ENCODE measurements at places on chromosomes 11 and 22. TPM values are rescaled to one million over a fixed set of nuclear protein-coding genes. Genes with fewer than 3 reads are reported as not detected.

GRCh38 chr11:123100379-123101085 lies 38.6 kb upstream of the HSPA8 start:
- DNase-seq, result no peak

MMP12 gene
- total RNA-seq, result not detected

CKAP5 gene
- 83.3 TPM for total RNA-seq

GRCh38 chr11:96520939-96521338 lies 131.1 kb downstream of the JRKL start:
- DNase-seq, result no peak

- DNase-seq, result peak; percentile 73
These were observed 10.2 kb upstream of the LRRC32 start for GRCh38 chr11:76680518-76681425.

DNA sequence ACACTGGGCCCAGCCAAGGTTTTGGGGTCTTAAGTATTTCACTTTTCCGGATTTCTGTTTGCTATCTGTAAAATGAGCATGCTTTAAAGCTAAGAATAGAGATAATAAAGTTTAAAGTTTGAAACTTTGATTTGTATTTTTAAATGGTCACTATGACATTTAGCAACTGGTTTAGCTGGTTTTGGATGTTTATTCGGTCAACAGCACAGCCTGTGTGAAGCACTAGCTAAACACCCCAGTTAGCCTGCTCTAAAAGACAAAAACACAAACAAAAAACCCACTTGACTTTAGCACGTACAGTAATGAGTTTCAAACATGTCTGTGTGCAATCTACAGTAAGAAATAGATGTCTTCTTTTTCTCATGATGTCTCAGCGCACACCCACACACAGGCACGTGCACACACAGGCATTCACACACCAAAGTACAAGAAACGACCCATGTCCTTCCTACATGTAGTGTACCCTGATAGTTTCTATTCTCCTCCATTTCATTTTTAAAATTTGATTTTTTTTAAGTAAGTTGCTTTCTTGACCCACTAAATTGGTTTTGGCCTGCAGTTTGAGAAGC lies 29.4 kb downstream of the SLC1A2 start:
- no peak for DNase-seq

- DNase-seq, result no peak
These were observed 109.9 kb downstream of the MICAL3 start for GRCh38 chr22:17914474-17914873.

DNA sequence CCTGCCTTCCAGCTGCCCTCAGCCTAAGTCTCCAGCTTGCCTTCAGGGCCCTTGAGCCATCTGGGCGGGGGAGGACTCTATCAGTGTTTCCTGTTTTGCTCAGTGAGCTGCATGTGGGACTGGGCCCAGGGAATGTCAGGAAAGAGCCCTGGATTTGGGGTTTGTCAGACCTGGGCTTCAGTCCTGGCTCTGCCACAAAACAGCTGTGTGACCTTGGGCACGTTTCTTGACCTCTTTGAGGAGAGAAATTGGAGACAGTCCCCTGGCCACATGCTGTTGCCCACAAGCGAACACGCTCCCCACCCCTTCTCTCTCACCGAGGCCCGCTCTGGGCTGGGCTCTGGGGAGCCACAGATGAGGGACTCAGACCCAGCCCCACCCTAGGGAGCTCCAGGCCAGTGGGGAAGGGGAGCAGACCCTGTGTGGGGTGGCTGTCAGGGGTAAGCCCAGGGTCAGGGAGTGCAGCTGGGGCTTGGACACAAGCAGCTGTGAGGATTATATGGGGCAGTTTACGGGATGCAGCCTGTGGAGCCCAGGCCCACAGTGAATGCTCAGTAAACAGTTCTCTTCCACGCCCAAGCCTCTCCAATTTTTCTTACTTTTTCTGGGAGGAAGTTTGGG lies 12.3 kb downstream of the MYO7A start:
- DNase-seq, result peak; percentile 89

DNA sequence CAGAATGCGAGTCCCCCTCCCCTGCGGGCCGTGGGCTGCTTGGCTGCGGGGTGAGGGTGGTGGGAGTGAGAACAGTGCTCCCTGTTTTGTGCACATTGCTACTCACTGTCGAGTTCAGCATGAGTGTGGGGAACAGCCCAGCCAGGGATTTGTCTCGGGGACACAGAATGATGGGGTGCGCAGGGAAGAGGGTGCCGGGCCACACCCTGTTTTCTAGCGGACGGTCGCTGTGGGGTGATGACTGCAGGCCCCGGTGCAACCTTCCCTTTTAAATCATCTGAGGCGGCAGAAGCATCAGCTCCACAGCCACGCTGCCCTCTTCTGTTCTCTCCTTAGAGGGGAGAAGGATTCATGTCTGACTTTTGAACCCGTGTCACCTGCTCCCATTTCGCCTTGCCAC lies 1051.2 kb downstream of the TBC1D22A start:
- no peak for DNase-seq
